ENCODE measurements at places on chromosomes 13 and 19. TPM values are rescaled to one million over a fixed set of nuclear protein-coding genes. Genes with fewer than 3 reads are reported as not detected.

The ZNF146 gene
- total RNA-seq: 53.0 TPM

The PSG2 gene
- total RNA-seq: not detected

The KASH5 gene
- total RNA-seq: not detected

The CEACAM20 gene
- not detected for total RNA-seq

The SULT2A1 gene
- total RNA-seq: not detected

The SSC5D gene
- total RNA-seq: 6.5 TPM

The SLC5A5 gene
- total RNA-seq: not detected

The MYADM gene
- total RNA-seq: 27.3 TPM

The PRR19 gene
- total RNA-seq: not detected

The ZNF14 gene
- 12.7 TPM for total RNA-seq

The KLF1 gene
- not detected for total RNA-seq

The FAM216B gene
- not detected for total RNA-seq

The PRR36 gene
- not detected for total RNA-seq

The SYDE1 gene
- 31.9 TPM for total RNA-seq

The SLC25A41 gene
- 0.63 TPM for total RNA-seq

The COL4A1 gene
- total RNA-seq: 499 TPM

The NFIC gene
- total RNA-seq: 170 TPM

The ZIM2 gene
- not detected for total RNA-seq

Data from tibial nerve (tissue), 4 donors.